ENCODE measurements at places on chromosomes 7 and 10. TPM values are rescaled to one million over a fixed set of nuclear protein-coding genes. Genes with fewer than 3 reads are reported as not detected.

GRCh38 chr7:1883031-1883761 is 213.1 kb downstream of the ELFN1 start:
- peak; percentile 38 for DNase-seq

DNA sequence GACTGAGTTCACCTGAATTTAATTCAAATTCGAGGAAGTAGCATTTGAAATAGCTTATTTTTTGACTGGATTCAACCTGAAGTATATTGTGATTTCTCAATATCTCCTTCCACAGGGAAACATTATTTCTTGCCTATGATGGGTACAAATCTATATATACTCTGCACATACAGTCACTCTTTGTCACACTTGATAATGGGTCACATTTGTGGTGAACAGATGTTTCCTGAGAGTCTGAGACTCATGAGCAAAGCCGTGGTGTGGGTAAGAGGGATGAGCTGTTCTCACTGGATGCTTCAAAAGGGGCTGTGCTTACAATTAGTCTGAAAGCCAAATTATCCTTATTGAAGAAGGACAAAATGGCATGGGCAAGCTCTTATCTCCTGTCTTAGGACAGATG is 18.0 kb upstream of the TBXAS1 start:
- DNase-seq, result no peak

DNA sequence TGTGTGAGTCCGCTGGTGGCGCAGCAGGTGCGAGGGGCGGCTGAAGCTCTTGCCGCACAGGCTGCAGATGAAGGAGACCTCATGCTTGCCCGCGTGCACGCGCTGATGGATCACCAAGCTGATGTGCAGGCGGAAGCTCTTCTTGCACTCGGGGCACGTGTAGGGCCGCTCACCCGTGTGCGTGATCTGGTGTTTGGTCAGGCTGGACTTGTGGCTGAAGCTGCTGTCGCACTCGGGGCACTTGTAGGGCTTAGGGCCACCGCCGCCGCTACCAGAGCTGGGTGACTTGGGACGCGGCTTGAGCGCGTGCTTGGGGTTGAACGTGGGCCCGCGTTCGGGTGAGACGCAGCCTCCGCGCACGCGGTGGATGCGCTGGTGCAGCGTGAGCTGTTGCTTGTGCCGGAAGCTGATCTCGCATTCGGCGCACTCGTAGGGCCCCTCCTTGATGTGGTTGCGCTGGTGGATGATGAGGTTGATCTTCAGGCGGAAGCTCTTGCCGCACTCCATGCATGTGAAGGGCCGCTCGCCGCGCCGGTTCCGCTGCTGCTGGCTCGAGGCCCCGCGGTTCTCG is 28.7 kb downstream of the ZNF777 start:
- no peak for DNase-seq

- no peak for DNase-seq
These were observed 92.8 kb downstream of the VIPR2 start for GRCh38 chr7:159051916-159052315.

GRCh38 chr10:122504610-122504950 is 43.2 kb downstream of the HTRA1 start:
- peak; percentile 59 for DNase-seq

DNA sequence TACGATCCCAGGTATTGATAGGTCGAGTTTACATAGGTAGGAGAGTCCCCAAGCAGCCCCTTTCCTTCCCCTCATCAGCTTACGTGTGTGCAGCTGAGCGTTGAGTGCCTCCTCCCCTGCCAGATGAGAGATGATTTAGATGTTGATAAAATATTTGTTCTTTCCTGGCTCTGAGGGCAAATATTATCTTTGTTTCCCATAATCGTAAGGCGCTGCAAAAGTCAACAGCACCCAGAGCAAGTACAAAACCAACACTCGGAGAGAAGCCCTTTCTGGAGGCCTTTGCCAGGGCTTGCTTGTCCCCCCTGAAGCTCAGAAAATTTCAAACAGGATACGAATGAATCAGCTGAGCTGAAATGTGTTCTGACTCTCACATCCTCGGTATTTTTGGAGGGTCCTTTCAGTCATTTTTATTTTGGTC is 683.2 kb downstream of the LRMDA start:
- no peak for DNase-seq

GRCh38 chr7:79060498-79060897 is 393.0 kb downstream of the MAGI2 start:
- DNase-seq, result no peak

GRCh38 chr10:62130948-62131347 is 137.7 kb downstream of the RTKN2 start:
- DNase-seq, result no peak

DNA sequence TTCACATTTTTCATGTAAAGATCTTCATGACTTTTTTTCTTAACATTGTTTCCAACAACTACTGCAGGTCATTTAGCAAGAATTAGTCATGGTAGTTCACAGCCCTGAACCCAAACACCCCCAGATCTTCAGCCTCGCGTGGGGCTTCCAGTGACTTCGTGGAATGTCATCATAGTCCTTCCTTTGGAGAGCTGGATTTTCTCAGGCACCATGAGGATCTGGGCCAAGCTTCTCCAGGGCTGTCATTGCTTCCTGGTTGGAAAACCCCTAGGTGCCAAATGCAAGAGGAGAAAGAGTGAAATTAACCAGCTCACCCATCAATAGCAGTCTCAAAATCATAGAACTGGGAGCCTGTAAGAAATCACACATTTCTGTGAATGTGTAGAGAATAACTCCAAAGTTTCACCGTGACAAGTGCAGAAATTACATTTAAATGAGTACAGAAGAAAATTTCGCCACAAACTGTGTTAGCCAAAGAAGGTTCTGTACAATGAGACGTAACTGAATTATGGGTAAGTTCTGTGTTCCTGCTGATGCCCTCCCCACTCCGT is 175.4 kb downstream of the CELF2 start:
- DNase-seq, result no peak

- DNase-seq, result no peak
These were observed 46.2 kb upstream of the ZNF107 start for GRCh38 chr7:64619705-64620104.

- DNase-seq, result no peak
These were observed 21.2 kb downstream of the HEPACAM2 start for GRCh38 chr7:93205046-93205445.

DNA sequence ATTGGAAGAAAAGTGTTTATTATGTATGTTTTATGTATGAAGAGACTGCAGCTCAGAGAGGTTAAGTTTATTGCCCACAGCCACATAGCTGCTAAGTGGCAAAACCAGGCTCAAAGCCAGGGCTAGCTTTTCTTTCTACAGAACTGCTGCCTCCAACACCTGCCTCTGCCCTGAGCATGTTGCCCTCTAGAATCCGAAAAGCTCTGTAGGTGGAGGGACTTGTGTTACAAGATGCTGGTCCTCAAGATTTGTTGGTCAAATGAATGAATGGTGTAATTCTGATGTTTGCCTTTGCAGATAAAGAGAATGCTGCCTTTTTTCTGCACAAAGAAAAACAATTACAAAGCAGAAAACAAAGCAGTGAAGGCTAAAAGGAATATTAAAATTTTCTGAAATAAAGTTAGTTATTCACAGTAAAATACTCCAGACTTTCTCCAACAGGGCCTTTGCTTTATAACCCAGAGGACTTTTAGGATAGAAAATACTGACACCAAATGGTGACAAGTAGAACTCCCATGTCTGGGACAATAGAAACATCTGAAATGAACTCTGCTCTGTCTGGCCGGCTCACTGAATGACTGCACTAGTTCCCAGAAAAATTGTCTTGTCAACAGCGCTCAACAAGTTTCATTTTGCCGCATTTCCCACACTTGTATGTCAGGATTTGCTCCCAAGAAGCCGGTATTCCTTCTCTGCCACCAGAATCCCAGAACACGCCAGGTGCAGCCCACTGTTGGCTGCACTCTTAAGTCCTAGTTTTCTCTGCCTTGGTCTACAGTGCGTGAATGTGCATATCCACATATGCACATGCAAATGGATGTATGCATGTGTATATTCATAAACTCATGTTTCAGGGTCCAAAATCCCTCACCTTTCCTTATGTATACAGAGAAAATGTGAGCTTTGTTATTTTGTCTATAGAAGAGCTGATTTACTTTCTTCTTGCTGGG is 11.0 kb upstream of the DNTT start:
- peak; percentile 38 for DNase-seq

DNA sequence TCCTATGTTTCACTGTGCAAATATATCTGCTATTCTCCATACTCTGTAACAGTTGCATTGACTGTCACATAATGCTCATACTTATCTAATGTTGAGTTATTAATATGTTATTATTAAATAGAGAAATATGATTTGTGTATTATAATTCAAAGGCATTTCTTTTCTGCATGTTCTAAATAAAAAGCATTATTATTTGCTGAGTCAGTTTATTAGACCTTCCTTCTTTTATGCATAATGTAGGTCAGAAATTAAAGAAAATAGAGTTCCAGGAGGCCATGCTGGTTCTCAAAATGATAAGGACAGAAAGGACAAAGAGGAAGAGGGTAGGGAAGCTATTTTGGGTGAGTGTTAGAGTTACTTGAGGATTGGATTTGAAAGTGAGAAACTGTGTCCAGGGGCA is 50.7 kb downstream of the CYP2C9 start:
- DNase-seq, result no peak

DNA sequence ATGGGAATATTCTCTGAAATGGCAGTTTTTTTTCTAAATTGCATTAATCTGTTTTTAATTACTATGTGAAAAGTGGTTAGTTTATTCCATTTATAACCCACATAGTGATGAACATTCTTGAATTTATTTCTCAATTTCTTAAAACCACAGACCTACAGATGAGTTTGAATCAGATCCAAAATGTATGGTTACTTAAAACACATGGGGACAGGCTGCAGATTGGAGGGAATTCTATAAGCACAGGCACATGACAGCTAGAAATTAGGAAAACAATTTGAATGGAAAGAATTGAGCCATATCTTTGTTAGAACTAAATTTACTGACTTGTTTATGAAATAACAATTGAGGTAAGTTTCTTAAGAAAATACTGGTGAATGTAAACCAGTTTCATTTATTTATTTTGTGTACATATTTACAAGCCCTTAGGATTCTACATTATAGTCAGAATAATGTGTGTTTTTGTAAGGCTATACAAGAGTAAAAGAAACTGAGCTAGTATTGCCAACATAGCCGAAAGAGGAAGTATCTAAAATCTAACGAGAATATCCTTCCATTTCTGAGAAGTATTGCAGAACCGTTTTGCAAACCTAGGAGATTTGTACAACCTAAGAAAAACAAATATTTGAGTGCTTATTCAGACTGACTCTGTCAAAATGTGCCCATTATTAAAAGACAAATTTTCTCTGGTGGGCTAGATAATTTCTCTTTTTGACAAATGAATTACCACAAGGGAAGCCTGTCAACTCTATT is 434.3 kb upstream of the SEMA3D start:
- DNase-seq, result no peak

GRCh38 chr10:96890172-96890513 is 58.0 kb downstream of the LCOR start:
- no peak for DNase-seq

Gene BTRC
- 42.5 TPM for total RNA-seq

Gene CDC14C
- total RNA-seq, result 0.15 TPM

Gene CYP26C1
- not detected for total RNA-seq

Gene THAP5
- total RNA-seq, result 45.4 TPM

Gene SPAM1
- total RNA-seq, result not detected

Gene DNAJC12
- total RNA-seq, result 11.7 TPM

Gene HYAL4
- total RNA-seq, result not detected

Gene ING3
- 40.1 TPM for total RNA-seq

Gene ZP3
- total RNA-seq, result 0.99 TPM

Gene TMEM229A
- not detected for total RNA-seq

Gene SLC26A5
- total RNA-seq, result not detected

Gene CTAGE15
- not detected for total RNA-seq

Measured in SJCRH30 (cell line).